Astrocyte of the cerebellum (primary cell): ENCODE measurements at places on chromosomes 4 and X.
A peak's percentile ranks its signal among the peaks of the same experiment; 100 is the strongest.

DNA sequence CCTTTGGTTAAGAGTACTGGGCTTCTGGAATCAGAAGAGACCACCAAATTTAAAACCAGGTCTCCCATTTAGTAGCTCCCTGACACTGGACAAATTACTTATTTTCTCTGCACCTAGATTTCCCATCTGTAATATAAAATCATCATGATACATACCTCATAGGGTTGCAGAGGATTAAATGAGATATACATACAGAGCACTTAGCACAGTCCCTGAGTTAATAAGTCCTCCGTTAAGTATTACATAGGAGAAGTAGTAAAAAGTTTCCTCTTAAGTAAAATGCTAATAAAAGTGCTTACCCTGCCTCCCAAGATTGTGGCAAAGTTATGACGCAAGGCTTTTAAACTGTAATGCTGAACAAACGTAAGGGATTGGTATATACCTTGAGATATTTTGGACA is 539 bp upstream of the CHIC1 start:
- no peak for DNase-seq

GRCh38 chr4:154036856-154037255 is 248.0 kb upstream of the SFRP2 start:
- no peak for DNase-seq

GRCh38 chr4:22090661-22091351 is 142.2 kb upstream of the KCNIP4 start:
- DNase-seq: no peak

- DNase-seq: peak; percentile 41
Observed at GRCh38 chr4:101961144-101961543, 170.6 kb downstream of the BANK1 start.

DNA sequence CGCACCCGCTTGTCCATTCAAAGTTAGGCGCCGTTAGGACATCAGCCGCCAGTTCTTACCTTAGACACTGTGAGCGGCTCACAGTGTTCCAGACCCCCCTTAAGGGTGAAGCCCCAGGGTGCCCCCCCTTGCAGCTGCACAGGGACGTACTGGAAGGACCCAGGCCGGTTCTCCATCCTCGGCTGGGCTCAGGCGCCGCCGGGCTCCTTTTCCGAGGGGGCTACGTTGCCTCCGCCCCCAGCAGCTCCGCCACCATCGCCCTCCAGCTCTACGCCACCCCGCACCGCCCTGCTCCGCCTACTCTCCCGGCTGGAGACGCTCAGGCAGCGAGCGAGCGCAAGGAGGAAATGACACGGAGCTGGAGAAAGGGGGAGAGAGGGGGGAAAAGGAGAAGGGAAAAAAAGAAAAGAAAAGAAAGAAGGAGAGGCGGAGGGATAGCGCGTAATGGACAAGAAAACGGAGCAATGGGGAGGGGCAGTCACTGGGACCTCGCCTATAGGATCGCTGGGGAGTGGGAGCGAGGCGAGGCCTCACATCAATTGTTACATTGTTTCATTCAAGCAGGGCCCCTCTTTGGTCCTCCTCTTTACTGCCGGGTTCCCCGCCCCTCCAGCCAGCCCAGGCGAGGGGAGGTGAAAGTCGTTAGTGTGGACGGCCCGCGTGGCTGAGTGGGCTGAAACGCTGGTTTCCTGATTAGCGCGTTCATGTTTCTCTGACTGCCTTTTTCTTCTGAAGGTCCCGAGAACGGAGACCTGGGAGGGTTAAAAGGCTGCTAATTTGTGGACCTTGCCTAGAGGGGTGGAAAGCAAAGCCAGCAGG is at the start of gene SHROOM4:
TSS of gene SHROOM4 (minus strand) at position 352 of the 819 bp plus-strand sequence. CDS start at position 176, 176 bp downstream.
- DNase-seq: no peak

GRCh38 chr4:102574317-102574716 is 73.2 kb downstream of the NFKB1 start:
- DNase-seq: no peak

DNA sequence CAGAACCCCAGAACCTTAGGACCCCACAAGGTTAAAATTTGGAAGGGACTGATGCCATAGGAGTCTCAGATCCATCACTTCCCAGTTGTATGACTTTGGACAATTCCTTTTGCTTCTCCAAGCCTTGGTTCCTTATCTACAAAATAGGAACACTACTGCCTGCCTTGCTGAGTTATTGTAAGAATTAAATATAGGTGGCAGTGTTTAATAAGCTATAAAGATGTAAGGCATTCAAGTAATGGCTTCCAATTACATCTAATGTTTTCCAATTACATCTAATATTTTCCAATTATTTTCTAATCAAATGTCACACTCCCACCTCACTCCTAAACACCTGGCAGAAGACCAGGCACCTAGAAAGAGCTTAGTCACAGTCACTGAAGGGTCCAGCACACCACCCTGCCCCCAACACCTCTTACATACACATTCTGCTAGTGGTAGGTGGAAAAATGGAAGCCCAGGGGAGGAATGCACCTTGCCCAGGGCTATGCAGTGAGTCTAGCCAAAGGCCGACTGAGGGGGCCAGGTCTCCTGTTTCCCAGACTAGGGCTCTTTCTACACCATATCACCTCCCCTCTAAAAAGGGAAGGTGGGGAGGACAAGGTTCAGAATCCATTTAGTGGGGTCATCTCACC is 24.5 kb upstream of the KDM5C start:
- DNase-seq: no peak

GRCh38 chr4:62622089-62622488 is 1422.0 kb downstream of the ADGRL3 start:
- no peak for DNase-seq

DNA sequence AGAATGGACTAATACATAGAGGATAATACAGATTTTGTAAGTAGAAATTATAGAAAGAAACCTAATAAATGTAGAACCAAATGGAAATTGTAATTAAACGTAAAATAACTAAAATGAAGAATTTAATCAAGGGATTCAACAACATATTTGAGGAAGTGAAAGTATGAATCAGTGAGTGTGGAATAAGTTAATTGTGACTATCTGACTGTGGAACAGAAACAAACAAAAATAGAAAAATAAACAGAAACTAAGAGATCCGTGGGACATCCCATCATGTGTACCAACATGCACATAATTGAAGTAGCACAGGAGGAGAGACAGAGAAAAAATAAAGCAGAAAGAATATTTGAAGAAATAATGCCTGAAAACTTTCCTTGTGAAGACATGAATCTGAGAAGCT is 208.6 kb upstream of the TACR3 start:
- no peak for DNase-seq

GRCh38 chrX:10028283-10029104 is 61.3 kb downstream of the CLDN34 start:
- no peak for DNase-seq

GRCh38 chr4:55364691-55365344 is 18.8 kb downstream of the SRD5A3 start:
- DNase-seq: no peak

DNA sequence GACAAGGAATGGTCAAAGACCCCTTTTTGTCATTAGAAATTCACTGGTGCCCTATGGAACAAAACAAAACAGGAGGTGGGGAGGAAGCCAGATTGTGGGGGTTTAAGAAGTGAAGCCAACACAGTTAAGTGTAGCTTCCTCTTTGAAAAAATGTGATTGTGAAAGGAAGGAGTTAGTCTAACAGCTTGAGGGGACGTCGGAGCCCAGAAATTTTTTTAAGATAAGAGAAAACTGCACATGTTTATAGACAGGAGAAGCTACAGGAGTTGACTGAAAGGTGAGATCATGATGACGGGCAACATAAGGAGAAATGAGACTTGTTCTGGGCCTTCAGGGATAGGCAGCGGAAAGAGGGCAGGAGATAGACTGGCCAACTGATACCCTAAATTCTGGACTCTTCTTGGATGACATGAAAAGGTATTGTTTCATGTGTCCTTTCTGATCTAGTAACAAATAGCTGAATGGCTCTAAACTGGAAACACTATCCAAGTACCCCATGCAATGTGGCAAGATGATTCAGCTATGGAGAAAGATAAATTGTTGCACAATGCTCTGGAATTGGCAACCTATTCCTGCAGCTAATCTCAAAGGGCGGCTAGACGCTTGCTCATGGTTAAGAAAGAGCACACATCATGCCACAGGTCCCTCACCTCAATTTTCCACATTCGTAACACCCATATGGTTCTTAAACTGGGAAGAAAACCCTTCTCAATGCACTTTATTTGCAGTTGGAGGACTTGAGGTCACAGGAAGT is 3.7 kb upstream of the HDAC8 start:
- no peak for DNase-seq

- DNase-seq: no peak
Observed at GRCh38 chrX:9510980-9511379, 46.1 kb downstream of the TBL1X start.

- DNase-seq: peak; percentile 49
Observed at GRCh38 chrX:71622576-71623450, 4.5 kb upstream of the CXCR3 start.

DNA sequence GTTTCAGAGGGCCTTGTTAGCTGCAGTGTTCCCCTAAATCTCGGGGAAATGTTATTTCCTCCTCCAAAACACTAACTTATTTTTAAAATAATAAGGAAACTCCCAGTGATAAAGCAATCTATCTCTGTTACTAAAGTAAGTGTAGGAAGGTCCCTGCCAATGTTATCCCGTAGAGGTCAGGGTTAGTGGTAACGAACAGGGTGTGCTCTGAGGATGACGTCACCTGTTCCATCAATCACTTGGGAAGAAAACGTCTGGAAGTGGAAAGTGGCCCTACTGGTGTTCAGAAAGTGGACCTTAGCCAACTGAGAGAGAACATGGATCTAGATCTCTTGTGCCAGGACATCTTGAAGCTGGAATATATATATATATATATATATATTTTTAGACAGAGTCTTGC is 249.5 kb downstream of the BCOR start:
- no peak for DNase-seq

- DNase-seq: no peak
Observed at GRCh38 chr4:37927434-37927833, 32.8 kb upstream of the PTTG2 start.

- DNase-seq: no peak
Observed at GRCh38 chr4:5133201-5133600, 81.9 kb downstream of the STK32B start.

GRCh38 chrX:110241816-110242215 is 76.1 kb downstream of the AMMECR1 start:
- DNase-seq: peak; percentile 35

GRCh38 chr4:37733240-37733867 is 47.2 kb upstream of the RELL1 start:
- DNase-seq: no peak

DNA sequence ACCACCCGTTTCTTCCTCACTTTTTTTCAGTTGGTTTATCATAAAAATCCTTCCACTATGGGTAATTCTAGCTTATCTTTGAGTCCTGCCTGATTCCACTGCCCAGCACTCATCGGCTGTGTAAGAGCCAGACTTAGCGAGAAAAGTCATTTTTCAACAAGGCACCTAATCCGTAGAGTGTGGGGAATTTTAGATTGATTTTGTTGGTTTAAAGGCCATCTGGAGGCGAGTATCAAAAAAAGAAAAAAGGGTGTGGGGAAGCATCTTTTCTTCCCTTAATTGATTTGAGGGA is 134.4 kb downstream of the TET2 start:
- no peak for DNase-seq

DNA sequence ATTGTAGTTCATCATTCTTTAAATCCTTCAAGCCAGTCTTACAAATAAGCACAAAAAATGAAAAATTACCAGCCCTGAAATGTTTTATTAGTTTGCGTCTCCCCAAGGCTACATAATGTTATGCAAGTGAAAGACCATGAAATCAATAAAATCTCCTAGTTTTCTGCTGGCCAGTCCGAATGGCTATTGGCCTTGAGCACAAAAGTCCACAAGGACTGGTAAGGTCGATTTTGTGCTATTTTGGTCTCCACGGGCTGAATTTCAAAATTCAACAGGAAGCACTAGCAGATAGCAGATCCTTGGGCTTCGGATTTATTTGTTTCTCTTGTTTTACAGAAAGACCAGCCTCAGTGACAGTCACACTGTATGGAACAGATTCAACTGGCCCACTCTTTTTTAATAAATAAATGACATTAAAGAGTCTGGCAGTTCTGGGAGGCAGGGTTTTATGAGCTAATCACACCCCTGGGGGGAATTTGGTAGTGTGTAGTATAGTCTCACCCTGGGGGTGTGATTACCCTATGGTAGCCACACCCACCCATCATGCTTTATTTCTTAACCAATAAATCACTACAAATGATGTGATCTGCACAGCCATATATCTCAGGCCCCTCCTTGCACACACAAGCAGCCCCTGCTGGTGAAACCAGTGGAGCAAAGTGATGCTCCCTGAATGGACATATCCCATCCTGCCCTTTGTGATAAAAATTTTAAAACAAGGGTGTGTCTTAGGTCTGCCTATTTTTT is 51.1 kb upstream of the TMEM33 start:
- DNase-seq: no peak

GRCh38 chrX:111260451-111260850 is 9.8 kb downstream of the CAPN6 start:
- DNase-seq: no peak

GRCh38 chr4:1026115-1026514 is 14.7 kb downstream of the FGFRL1 start:
- no peak for DNase-seq

DNA sequence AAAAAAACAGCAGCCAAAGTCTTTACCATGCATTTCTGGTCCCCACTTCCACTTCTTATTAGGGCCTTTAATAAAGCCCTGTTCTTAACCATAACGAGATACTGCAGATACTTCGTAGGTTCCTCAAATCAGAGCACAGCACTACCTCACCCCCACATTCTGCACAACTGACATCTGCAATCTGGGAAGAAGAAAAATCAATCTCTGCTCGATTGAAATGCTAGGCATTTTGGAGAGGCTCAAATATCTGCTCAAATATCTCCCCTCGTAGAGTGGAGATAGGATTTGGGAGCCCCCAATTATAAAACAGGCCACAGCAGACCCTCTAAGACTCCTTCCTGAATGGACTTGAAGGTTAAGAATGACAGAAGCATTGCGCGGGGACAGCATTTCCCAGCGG is 40.3 kb upstream of the CENPU start:
- no peak for DNase-seq

DNA sequence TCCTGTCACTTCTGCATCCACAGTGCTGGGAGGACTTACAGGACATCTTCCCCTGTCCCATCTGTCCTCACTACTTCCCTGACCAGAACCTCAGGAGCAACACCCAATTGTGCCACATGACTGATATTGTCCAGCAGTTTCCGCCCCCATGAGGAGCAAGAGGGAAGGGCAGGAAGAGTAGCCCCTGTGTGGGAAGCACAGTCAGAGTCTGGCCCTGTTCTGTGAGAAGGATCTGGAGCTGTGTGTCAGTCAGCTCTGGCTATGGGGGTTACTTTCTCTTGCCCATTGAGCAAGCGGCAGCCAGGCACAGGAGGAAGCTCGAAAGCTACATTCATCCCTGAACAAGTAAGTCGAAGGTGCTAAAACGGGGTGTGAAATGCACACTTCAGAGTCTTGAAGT is 14.8 kb upstream of the TRIM60 start:
- DNase-seq: no peak

GRCh38 chr4:188268131-188268908 is 129.1 kb downstream of the TRIML1 start:
- DNase-seq: no peak

GRCh38 chrX:16202943-16203342 is 35.7 kb downstream of the MAGEB17 start:
- DNase-seq: no peak

GRCh38 chrX:867966-868647 is 237.5 kb downstream of the SHOX start:
- DNase-seq: no peak

GRCh38 chr4:78721747-78722146 is 54.4 kb upstream of the BMP2K start:
- no peak for DNase-seq

- DNase-seq: no peak
Observed at GRCh38 chrX:14964500-14964899, 91.3 kb downstream of the MOSPD2 start.
